ENCODE measurements at places on chromosomes 2 and 18.

DNA sequence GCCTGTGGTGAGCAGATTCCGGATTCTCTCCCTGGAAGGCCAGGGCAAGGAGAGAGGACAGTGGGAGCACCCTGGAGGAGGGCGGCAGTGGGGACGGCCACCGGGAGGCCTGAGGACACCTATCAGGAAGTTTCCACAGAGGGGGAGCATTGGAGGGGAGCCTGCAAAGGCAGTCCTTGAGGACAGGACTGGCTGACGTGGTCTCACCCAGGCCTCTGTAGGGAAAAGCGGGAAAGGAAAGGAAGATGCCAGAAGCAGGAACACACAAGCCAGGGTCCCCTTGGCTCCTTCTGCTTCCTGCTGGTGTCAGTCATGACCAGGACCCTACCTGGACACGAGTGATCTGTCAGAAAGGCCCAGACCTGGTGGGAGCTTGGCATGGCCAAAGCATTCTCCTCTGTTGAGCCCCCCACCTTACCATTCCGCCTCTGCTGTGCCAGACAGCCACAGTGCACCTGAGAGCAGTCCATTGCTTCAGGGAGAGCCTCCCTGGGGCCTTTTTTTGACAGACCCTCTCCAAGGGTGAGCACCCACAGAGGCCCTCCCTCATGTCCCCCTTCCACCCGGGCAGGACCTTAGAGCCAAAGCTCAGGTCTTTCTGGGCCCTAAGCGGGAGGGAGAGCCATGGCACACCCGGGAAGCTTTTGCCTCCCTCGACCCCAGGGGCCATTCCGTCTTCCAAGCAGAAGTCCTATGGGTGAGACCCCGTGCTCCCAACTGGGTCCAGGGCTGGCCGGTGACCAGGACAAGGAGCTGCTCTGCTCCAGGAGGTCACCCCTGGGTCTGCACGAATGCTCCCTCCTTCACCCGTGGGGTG, 333.1 kb downstream of the DYSF start:
- DNase-seq: no peak

GRCh38 chr18:68035774-68036522, 519.4 kb upstream of the DSEL start:
- DNase-seq: no peak

GRCh38 chr2:223037445-223037800, 14.6 kb upstream of the KCNE4 start:
- DNase-seq: no peak

GRCh38 chr2:12870692-12871091, 154.0 kb downstream of the TRIB2 start:
- no peak for DNase-seq

DNA sequence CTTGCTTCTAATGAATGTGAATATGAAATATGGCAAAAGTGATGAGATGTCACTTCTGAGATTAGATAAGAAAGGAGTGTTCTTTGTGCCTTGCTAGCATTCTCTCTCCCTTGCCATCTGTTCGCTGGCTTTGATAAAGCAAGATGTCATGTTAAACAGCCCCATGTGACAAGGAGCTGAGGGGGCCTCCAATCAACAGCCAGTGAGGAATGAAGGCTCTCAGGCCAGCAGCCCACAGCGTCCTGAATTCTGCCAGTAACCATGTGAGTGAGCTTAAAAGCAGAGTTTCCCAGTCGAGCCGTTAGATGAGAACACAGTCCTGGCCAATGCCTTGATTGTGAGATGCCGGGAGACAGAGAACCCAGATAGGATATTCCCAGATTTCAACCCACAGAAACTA, 198.8 kb downstream of the IRS1 start:
- DNase-seq: no peak

DNA sequence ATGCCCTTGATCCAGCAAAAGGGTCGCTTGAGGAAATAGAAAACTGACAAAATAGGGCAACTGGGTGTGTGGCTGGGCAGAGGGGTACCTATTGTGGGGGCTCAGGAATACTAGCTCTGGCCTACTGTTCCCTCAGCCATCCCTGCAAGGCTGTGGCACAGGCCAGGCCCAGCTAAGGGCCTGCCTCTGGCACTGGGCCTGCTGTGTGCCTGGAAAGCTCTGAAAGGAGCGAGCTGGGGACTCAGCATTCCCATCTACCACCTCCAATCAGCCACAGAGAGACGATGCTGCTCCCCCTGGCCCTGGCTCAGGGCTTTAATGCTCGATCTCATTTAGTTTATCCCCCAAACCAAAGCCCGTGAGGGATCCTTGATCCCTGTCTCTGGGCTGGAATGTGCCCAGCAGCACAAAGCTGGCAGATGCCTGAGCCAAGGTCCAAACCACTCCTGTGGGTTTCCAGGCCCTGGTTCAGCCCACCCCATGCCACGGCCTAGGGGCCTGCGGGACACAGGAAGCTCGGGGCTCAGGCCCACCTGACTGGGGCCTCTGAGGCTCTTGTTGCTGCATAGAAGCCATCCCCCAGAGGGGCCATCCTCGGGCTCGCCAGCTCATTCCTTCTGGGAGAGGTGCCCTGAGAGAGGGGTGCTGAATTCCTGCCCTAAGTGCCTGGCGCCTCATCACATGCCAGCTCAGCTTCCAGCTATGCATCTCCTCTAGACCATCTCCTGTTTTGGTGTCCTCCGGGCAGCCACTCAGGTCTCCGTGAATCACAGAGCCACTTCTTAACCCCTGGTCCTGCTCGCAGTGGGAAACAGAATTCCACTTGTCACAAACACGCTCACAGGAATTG, 43.0 kb upstream of the KCNF1 start:
- DNase-seq: no peak

- no peak for DNase-seq
Observed at GRCh38 chr2:150620855-150621254, 133.4 kb upstream of the RND3 start.

- no peak for DNase-seq
Observed at GRCh38 chr2:12910431-12910830, 193.7 kb downstream of the TRIB2 start.

DNA sequence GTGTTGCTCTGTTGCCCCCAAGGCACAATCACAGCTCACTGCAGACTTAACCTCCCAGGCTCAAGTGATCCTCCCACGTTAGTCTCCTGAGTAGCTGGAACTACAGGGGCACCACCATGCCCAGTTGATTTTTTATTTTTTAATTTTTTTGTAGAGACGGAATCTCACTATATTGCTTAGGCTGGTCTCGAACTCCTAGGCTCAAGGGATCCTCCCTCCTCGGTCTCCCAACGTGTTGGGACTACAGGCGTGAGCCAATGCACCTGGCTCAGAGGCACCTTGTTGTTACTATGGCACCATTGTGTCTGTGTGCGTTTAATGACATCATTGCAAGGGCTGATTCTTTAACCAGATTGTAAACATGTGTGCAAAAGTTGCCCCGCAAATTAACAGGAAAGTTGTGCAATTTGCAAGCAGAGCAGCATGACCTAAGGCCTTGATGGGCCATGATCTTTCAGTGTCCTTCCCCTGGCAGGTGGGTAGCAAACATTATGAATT, 22.6 kb downstream of the TCF23 start:
- no peak for DNase-seq
